Aortic smooth muscle cell (primary cell): ENCODE measurements at places on chromosomes 16 and 17. TPM values are rescaled to one million over a fixed set of nuclear protein-coding genes. Genes with fewer than 3 reads are reported as not detected.

Gene CEP295NL
- total RNA-seq = 2.1 and 5.0 TPM in 2 replicates

Gene C16orf46
- 0.06 and 0.53 TPM in 2 replicates for total RNA-seq

Gene MT1E
- total RNA-seq = 78.0 and 90.1 TPM in 2 replicates

Gene RDM1
- 0.92 and 0.99 TPM in 2 replicates for total RNA-seq

Gene MYH3
- 0.56 and 1.5 TPM in 2 replicates for total RNA-seq

Gene ASB16
- 0.13 and 0.44 TPM in 2 replicates for total RNA-seq

Gene NAGS
- total RNA-seq = 0.93 and 1.3 TPM in 2 replicates

Gene CCR7
- total RNA-seq = 0.13 TPM in 1 of 2 replicates, not detected in the other

Gene CPHXL2
- total RNA-seq = not detected in 2 replicates

Gene MT1H
- total RNA-seq = not detected in 2 replicates

Gene SCNN1B
- not detected in 2 replicates for total RNA-seq

Gene HOXB1
- total RNA-seq = not detected in 2 replicates

Gene CES5A
- not detected in 2 replicates for total RNA-seq

Gene MYCBPAP
- total RNA-seq = 1.7 and 2.4 TPM in 2 replicates

Gene ARHGDIG
- 0.37 and 0.66 TPM in 2 replicates for total RNA-seq

Gene TBC1D3K
- not detected in 2 replicates for total RNA-seq

Gene OR2C1
- total RNA-seq = 0.12 and 0.26 TPM in 2 replicates

Gene OTOA
- 0.13 and 0.19 TPM in 2 replicates for total RNA-seq

Gene FSCN2
- total RNA-seq = 1.4 and 2.8 TPM in 2 replicates

Gene TMEM238L
- not detected in 2 replicates for total RNA-seq

Gene QPRT
- 2.9 and 3.8 TPM in 2 replicates for total RNA-seq

Gene ZDHHC7
- 47.7 and 48.2 TPM in 2 replicates for total RNA-seq

Gene BIRC5
- 48.7 and 63.8 TPM in 2 replicates for total RNA-seq

Gene PSMB10
- total RNA-seq = 61.7 and 76.1 TPM in 2 replicates

Gene TPSD1
- not detected in 2 replicates for total RNA-seq
